NCI-H460 (cell line): ENCODE measurements at places on chromosomes 5 and 9. TPM values are rescaled to one million over a fixed set of nuclear protein-coding genes. Genes with fewer than 3 reads are reported as not detected.
A peak's percentile ranks its signal among the peaks of the same experiment; 100 is the strongest.

DNA sequence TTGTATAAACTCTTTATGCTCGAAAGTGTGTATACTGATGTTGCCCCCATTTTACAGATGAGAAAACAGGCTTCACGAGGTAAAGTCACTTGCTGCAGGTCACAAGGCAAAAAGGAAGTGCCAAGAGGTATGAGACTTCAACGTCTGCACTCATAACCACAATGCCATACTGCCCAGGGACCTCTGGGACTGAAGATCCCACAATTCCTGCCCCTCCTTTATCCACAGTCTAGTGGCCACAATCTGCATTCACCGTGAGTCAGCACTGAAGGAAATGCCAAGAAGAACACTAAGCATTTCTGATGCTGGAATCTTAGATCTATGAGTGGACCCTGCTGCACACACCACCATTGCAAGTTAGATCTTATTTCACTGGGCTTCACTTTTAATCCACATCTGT, 37.3 kb downstream of the MED27 start:
- peak; percentile 85 for DNase-seq

GRCh38 chr9:135665795-135666189, 2.7 kb downstream of the LCN9 start:
- DNase-seq: no peak

- no peak for DNase-seq
Observed at GRCh38 chr9:69559126-69559525, 113.0 kb downstream of the APBA1 start.

GRCh38 chr5:170152767-170153166, 47.1 kb downstream of the FOXI1 start:
- no peak for DNase-seq

DNA sequence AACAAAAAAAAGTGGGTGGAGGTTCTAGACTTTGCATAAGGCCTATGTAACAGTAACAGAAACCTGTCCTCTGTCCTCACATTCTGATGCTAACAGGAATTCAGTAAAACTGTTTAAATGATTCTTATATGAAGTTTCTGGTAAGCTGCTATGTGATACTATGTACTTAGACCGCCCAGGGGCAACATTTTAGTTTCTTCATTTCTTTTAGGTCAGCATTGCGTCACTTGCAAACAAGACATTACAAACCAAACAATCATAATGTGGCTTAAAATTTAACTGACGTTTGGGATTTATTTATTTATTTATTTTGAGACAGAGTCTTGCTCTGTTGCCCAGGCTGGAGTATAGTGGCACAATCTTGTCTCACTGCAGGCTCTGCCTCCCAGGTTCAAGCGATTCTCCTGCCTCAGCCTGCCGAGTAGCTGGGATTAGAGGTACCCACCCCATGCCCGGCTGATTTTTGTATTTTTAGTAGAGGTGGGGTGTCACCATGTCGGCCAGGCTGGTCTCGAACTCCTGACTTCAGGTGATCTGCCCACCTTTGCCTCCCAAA, 44.3 kb downstream of the TENT4A start:
- no peak for DNase-seq

DNA sequence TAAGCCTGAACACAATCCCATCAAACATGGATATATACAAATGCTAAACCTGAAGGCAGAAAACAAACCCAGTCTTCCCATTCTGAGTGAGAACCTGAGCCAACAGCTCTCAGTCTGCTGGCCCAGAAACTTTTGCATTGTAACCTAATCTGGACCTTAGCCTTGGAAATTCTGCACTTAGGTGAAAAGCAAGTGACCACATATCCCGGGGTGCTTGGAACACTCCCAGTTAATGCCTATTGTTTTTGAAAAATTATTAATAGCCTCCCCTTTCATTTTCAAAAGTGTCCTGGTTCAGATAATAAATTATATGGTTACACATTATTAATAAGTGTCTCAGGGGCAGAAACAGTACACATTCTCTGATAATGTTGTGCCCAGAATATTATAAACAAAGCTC, 228.3 kb upstream of the TARS1 start:
- DNase-seq: no peak

- no peak for DNase-seq
Observed at GRCh38 chr5:171711571-171711970, 74.0 kb upstream of the SMIM23 start.

DNA sequence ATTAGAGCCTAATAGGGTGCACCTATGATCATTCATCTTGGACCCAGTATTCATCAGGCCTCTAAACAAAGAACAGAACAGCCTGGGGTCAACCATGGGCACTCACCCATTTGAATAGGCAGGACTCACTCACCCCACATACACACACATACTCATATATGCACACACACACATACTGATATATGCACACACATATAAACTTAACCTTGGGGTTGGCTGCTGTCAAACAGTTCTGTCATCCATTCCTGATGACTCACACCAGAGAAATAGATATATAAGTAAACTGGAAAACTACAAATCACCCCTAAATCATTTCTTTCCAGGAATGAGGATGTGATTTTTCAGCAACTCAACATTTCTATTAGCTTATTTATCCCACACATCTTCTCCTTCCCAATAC, 51.3 kb downstream of the ARL15 start:
- DNase-seq: no peak

DNA sequence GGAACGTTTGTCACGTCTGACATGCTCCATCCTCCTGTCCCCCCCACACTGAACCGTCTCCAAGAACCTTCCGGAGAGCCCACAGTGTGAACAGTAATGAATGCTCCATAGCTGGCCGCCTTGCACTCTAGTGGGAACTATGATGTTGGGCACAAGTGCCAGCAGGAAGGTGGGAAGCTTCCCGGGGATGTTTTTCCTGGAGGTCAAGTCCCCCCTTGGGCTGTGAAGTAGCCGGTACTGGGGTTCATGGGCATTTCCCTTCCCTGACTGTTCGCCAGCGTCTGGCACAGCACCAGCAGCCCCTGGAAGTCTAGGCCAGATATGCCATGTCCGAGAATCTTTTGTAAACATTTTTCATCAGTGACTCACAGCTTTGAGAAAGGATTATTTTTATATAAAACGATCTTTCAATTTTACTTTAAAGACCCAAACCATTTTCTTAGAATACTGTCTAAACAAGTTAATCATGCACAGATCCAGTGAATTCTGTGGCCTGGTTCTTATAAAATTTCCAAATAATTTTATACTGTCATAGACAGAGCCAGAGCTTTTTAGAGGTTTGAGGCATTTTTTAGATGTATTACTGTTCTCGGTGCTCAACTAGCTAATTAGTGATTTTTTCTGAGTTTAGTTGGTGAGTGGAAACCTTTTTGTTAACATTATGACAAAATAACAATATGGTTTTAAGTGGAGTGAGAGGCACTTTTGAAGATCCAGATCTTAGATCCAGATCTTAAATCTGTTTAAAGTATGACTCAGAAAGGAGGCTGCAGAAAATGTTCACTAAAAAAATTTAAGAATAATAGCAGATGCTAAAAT, 11.6 kb downstream of the ABL1 start:
- DNase-seq: peak; percentile 61

GRCh38 chr5:67259548-67260215, 63.1 kb upstream of the CD180 start:
- no peak for DNase-seq

DNA sequence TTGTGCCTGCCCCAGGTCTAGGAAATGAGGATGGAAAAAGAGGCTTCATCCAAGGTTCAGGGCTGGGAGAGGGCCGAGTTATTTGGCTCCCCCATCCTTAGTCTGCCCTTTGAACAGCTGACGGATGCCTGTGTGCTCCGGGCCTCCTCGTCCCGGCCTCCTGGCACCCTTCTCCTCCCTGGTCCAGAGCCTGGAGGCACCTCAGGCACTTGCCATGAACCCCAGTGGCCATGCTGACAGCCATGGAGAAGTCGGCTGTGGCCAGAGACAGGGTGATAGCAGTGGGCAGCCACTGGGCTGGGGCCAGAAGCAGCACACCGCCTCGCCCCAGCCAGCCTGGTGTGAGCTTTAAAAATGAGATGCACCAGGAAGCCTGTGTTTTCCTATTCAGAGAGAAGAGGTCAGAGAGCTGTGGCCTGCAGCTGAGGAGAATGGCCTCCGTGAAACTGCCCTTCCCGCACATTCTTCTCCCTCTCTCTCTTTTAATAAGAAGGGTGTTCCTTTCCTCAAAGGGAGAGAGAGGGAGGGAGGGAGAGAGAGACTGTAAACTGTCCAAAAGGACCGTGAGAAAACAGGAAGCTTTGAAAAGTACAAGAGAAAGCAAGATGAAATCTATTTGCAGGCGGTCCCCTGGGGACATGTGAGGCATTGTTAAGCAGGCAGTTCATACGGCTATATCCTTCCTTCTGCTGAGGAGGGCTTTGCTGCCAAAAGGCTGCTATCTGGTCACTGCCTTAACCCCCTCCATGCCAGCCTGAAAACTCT, 55.3 kb downstream of the ZNF366 start:
- no peak for DNase-seq

GRCh38 chr5:67272453-67273130, 76.0 kb upstream of the CD180 start:
- no peak for DNase-seq

DNA sequence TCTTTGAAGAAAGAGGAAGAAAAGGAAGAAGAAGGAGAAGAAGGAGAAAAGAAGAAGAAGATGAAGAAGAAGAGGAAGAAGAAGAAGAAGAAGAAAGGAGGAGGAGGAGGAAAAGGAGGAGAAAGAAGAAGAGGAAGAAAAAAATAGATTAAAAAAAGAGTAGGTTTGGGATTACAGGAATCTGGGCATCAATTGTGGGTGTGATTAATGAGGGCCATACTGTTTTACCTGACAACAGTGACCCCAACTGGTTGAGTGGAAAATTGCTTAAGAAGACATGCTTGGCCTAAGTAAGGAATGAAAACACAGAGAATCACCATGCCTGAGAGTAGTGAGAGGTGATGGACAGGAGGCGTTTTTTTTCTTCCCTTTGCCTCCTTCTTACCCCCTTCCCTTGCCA, 114.6 kb downstream of the FAM170A start:
- DNase-seq: peak; percentile 40

DNA sequence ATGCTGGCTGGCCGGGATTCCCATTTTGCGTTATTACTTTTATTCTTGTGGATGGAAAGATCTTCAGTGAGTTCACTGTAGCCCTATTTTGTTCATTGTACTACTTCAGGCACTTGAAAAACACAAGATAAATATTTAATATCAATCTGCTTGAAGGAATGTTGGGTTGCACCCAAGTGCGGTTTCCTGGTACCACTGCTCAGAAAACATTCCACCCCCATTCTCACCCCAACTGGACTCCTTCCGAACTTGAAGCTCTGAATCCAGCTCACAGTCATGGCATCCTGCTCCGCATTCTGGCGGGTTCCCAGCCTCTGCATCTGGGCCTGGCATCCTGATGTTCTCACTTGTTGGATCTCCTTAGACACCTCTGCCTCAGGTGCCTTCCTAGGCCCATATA, 103.2 kb downstream of the CFAP90 start:
- no peak for DNase-seq

DNA sequence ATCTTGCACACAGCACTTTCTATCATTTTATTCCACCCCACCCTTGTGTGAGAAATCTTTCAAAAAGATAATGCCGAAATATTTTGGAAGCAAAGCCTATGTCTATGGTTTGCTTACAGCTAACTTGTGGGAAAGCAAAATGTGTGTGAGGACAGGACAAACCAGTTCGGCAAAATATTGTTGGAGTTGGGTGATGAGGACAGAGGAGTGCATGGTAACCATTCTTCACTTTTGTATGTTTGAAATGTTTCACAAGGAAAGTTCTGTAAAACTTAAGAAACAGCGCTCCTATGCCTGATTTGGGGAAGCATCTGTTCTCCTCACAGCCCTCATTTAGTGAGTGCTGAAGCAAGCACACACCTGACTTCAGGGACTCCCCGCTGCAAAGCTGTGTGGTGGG, 62.0 kb upstream of the RNF130 start:
- DNase-seq: no peak

DNA sequence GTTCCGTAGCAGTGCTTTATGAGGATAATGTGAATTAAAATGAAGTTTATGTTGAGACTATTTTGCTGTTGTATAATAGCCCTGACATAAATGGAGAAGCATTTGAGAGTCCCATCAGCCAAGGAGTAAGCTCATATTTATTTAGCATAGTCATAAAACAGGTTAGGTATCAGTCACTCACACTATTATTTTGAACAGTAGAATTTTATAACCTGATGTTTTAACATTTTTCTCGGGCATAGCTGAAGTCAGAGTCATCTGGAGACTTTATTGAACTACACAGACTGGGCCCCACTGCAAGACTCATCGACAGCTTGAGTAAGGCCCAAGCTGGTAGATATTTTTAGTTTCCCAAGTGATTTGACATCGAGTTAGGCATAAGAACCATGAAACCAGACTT, 620.3 kb upstream of the WWC1 start:
- DNase-seq: no peak

- peak; percentile 31 for DNase-seq
Observed at GRCh38 chr5:74575741-74576538, 64.6 kb downstream of the ENC1 start.

GRCh38 chr9:134155812-134156377, 8.5 kb downstream of the RNU6ATAC start:
- no peak for DNase-seq

GRCh38 chr9:15977438-15977837, 424.6 kb downstream of the CCDC171 start:
- DNase-seq: no peak

GRCh38 chr9:22238809-22239684, 207.6 kb upstream of the DMRTA1 start:
- DNase-seq: peak; percentile 40

DNA sequence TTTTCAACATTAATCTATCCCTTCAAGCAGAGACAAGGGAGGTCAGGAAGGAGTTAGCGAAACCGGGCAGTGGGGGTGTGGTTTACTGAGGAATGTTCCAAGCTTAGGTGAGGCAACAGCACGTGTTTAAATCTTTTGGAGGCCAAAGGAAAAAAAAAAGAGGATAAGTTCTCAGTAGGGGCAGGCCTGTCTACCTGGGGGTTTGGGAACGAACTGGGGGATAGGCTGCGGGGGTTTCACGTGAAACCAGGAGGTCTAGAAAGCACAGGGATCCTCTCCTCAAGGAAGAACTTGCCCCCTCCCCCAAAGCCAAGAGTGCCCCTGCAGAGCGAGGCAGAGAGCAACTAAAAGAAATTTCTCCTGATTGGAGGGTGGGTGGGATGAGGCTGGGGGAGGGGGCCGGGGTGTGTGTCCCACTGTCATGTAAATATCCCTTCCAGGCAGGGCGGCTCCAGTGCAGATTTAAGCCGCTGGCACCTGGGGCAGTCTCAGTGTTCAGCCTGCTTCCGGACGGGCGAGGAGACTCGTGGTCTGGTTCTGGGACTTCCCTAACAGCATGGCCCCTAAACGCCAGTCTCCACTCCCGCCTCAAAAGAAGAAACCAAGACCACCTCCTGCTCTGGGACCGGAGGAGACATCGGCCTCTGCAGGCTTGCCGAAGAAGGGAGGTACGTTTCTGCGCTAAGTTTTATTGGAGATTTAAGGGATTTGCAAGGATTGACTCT, 5.5 kb upstream of the SET start:
- no peak for DNase-seq

- no peak for DNase-seq
Observed at GRCh38 chr9:2583308-2584013, 38.1 kb upstream of the VLDLR start.

Gene SPAG8
- total RNA-seq: 0.14 and 0.47 TPM in 2 replicates

Gene P4HA2
- 28.5 and 36.8 TPM in 2 replicates for total RNA-seq

Gene TMEM215
- not detected in 2 replicates for total RNA-seq

Gene ANKRD18B
- 4.8 and 7.9 TPM in 2 replicates for total RNA-seq

Gene KIAA0825
- total RNA-seq: 13.0 and 13.2 TPM in 2 replicates

Gene PIP5K1B
- total RNA-seq: 3.4 and 3.5 TPM in 2 replicates

Gene GAS1
- 5.0 and 5.4 TPM in 2 replicates for total RNA-seq

Gene HARS1
- 80.8 and 85.3 TPM in 2 replicates for total RNA-seq

Gene SPATA31C1
- not detected in 2 replicates for total RNA-seq
